Sigmoid colon (tissue), 7 donors: ENCODE measurements at places on chromosomes 7 and 10. TPM values are rescaled to one million over a fixed set of nuclear protein-coding genes. Genes with fewer than 3 reads are reported as not detected.

Gene ASB10
- not detected for total RNA-seq

Gene OPN4
- not detected for total RNA-seq

Gene OPN1SW
- total RNA-seq = not detected

Gene MUC3A
- not detected for total RNA-seq

Gene PNLIPRP1
- total RNA-seq = not detected

Gene SNX8
- 10.3 TPM for total RNA-seq

Gene MKX
- total RNA-seq = 11.0 TPM

Gene COL1A2
- 1,047 TPM for total RNA-seq

Gene CYP26C1
- 0.14 TPM for total RNA-seq

Gene MICALL2
- total RNA-seq = 11.8 TPM

Gene C7orf33
- total RNA-seq = not detected

Gene FOXI2
- 0.36 TPM for total RNA-seq

Gene SUN3
- total RNA-seq = not detected

GRCh38 chr10:88523739-88524400 lies 59.2 kb downstream of the RNLS start:
- DNase-seq = no peak

- peak; percentile 81 for DNase-seq
Observed at GRCh38 chr10:103852856-103853255, 2.5 kb downstream of the SH3PXD2A start.

- DNase-seq = no peak
Observed at GRCh38 chr7:78222001-78222751, 423.6 kb downstream of the PHTF2 start.

GRCh38 chr10:114571316-114571999 lies 86.6 kb downstream of the ABLIM1 start:
- DNase-seq = no peak

DNA sequence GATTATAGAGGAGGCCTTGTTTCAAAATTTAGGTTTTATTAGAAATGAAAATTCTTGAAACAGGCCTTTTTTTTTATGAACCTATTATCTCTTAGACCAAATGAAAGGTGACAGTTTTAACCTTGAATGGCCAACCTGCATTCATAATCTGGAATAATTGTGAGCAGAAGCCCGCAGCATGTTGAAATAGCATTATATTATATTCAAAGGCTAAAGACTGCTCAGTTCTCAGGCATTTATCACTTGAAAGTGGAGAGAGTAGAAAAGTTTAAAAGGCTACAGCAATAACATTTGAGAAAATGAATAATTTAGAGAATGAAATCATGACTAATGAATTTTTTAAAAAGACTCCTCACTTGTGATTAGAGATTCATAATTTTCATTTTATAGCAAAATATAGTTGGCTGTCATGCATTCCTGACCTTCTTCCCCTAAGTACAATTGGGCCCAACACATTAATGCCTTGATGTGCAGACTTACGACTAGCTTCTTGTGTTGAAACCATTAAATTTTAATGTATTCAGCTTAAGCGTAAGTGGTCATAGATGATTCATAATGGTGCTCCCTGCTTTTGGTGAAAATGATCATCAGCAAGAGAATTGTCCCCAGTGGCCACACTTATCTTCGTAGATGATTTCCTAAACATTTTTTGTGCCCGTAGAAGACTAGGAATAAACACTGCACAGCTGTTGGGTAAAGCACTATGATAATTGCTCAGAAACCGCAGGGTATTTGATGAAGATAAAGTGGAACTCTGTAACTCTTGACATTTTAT lies 346.6 kb upstream of the BMPER start:
- no peak for DNase-seq

DNA sequence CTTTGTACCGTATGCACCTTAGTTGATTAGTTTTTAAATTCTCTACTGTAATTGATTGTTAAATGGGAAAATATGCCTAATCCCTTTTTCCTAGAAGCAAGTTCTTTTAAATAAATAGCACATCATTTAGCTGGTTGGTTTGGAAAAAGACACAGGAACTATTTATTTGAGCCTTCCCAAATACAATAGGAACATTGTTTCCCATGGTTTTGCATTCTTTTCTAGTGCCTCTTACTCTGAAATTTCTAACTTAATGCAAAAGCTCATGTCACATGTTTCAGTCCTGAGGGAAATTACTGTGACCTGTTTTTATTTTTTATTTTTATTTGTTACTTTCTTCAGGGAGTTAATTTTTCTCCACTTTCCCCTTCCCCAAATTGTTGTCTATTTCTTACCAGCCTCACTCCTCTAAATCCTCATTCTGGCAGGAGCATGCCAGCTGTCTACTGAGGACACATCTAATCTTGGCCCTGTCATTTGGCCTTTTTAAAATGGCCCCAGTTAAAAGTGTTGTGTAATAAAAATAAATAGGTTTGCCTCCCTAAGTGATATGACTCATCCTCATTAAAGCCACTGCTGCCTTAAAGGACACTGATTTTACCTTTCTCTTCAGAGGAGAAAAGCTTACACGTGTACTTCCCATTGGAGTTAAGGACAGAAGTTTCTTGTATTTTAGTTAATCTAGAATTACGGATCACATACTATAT lies 94.5 kb downstream of the PPP1R3A start:
- no peak for DNase-seq

GRCh38 chr7:20013536-20013935 lies 203.6 kb downstream of the MACC1 start:
- DNase-seq = no peak

DNA sequence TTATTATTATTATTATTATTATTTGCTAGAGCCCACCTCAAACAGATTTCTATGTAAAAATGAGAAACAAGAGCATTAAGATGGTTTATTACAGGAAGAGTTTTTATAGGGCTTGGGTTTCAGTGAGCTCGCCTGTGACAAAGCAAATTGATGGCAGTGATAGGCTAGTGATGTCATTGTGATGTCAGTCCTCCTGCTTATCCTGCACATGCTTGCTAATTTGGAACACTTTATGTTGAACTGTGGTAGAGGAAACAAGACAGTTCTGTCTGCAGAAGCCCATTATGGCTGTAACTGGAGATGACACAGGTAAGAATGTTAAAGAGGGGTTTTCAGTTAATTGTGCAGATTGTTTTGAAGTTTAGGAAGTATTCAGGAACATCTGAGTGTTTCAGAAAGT lies 68.3 kb downstream of the CREM start:
- DNase-seq = no peak

DNA sequence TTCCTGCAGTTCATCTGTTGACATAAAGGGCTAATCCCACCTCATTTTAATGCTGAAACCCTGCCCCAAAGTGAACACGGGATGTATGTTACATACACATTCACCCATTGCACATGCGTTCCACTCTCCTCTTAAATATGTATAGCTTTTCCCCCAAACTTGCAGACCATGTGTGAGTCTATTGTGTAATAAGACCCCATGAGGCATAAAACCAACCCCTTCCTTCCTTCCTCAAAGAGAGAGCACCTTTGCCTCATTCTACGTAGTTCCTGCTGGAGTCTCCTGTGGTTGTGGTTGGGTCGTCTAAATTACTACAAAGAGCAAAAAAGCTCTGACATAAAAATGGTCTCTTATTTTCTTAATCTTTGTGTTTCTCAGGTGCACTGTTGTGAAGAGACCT lies 345.7 kb upstream of the KLF6 start:
- no peak for DNase-seq

- no peak for DNase-seq
Observed at GRCh38 chr7:70631718-70632117, 500.2 kb upstream of the GALNT17 start.

GRCh38 chr7:146366938-146367337 lies 250.3 kb downstream of the CNTNAP2 start:
- DNase-seq = no peak

DNA sequence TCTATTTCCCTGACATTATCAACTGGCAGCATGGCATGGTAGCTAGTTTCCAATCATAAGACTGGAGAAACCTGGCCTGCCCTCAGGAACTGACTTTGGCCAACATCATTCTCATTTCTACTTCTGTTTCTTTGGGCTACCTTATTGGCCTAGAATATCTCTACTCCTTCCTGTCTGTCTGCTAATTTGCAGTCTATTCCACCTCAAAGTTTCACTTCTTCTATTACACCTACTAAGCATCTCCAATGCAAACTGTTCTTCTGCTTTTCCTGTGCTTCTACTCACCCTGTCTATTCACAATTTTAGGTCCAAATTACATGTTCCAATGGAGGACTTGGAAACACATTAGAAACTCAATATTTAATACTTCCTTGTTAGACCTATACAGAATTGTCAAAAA lies 65.6 kb downstream of the ZNF503 start:
- DNase-seq = no peak

- no peak for DNase-seq
Observed at GRCh38 chr10:122373721-122374120, 787 bp upstream of the PLEKHA1 start.

GRCh38 chr10:3415038-3415736 lies 242.6 kb upstream of the PITRM1 start:
- no peak for DNase-seq

GRCh38 chr10:132684164-132684891 lies 101.6 kb downstream of the NKX6-2 start:
- DNase-seq = peak; percentile 41

DNA sequence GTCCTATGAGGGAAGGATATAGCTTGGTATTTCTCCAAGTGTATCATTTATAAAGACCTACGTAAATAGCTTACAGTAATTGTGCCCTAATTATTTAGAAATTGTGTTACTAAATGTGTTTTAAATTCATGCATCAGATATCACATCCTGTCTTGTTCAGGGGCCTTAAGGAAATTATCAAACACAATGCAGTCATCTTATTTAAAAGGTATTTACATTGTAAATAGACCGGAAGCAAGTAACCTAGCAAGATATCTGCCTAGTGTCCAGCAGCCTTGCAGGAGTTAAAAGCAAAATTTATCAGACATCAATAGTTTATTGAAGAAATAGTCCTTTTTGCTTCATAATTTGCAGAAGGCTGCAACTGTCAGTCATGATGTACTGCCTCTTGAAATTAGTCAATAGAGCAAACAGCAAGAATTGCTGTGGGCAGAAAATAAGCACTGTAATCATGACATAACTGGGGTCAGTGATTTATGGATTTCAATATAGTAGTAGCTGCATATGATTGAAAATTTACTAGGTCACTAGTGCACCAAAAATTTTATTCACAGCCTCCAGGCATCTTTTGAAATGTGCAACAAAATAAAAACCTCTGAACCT lies 23.1 kb downstream of the GLRX3 start:
- no peak for DNase-seq

- DNase-seq = no peak
Observed at GRCh38 chr10:10353326-10353868, 664.3 kb upstream of the CELF2 start.

- peak; percentile 66 for DNase-seq
Observed at GRCh38 chr7:148535217-148535616, 55.3 kb upstream of the C7orf33 start.

- peak; percentile 76 for DNase-seq
Observed at GRCh38 chr10:77974396-77975074, 48.0 kb upstream of the DLG5 start.
